ENCODE measurements at places on chromosomes 1 and 21.

GRCh38 chr1:71589005-71589404 is 508.2 kb upstream of the ZRANB2 start:
- H3K27ac ChIP-seq, result no peak overlapping the region
- DNase-seq, result no peak
- no peaks in the 10 kb centered on the region for H3K27me3 ChIP-seq
- no peaks in the 10 kb centered on the region for H3K36me3 ChIP-seq

DNA sequence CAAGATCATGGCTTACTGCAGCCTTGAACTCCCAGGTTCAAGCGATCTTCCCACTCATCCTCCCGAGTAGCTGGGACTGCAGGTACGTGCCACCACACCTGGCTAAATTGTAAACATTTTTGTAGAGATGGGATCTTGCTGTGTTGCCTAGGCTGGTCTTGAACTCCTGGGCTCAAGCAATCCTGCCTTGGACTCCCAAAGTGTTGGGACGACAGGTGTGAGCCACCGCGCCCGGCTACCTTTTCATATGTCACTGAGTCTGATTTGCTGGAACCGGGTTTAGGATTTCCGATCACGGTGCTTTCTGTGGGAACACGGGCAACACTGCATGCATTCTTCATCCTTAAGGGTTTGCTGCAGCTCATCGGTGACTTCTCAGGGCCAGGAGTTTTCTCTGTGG is 32.2 kb upstream of the PCBP3 start:
- no peak overlapping the region for H3K4me3 ChIP-seq
- H3K4me1 ChIP-seq, result peaks cover 2% of the 10 kb centered on the region
- H3K36me3 ChIP-seq, result no peaks in the 10 kb centered on the region
- no peaks in the 10 kb centered on the region for H3K27me3 ChIP-seq

- no peak for DNase-seq
- H3K4me1 ChIP-seq, result peaks cover 28% of the 10 kb centered on the region
- H3K4me3 ChIP-seq, result no peak overlapping the region
- H3K27me3 ChIP-seq, result no peaks in the 10 kb centered on the region
- peak overlapping the region; percentile 78 for H3K27ac ChIP-seq
- no peaks in the 10 kb centered on the region for H3K36me3 ChIP-seq
Observed at GRCh38 chr1:15177710-15178166, 24.2 kb downstream of the TMEM51 start.

DNA sequence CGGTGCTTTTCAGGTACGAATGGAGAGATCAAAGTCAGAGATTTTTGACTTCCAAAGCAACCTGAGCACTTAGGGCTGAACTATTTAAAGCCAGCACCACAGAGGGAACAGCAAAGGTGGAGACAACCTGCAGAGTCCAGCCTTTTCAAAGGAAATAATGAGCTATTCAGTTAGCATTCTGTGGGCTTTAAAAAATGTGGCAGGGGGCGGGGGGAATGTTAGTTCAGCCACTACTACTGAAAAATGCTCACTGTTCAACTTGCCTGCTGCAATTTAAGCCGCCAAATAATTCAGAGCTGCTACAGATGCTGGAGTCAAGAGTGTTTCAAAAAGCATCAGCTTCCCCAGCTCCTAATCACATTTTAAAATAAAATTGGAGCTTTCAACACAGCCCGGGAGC is 473.3 kb upstream of the PLXNA2 start:
- no peak overlapping the region for H3K27ac ChIP-seq
- H3K4me1 ChIP-seq, result no peaks in the 10 kb centered on the region
- DNase-seq, result no peak
- H3K27me3 ChIP-seq, result no peaks in the 10 kb centered on the region
- no peaks in the 10 kb centered on the region for H3K36me3 ChIP-seq

- H3K4me1 ChIP-seq, result no peaks in the 10 kb centered on the region
- no peak for DNase-seq
- H3K4me3 ChIP-seq, result no peak overlapping the region
- peaks cover 14% of the 10 kb centered on the region for H3K27me3 ChIP-seq
- no peaks in the 10 kb centered on the region for H3K36me3 ChIP-seq
Observed at GRCh38 chr1:212254853-212255363, 30.3 kb upstream of the PPP2R5A start.

- no peaks in the 10 kb centered on the region for H3K4me1 ChIP-seq
- H3K27me3 ChIP-seq, result no peaks in the 10 kb centered on the region
- DNase-seq, result no peak
- no peak overlapping the region for H3K4me3 ChIP-seq
- H3K36me3 ChIP-seq, result no peaks in the 10 kb centered on the region
Observed at GRCh38 chr1:147478521-147478920, 62.8 kb upstream of the BCL9 start.

- H3K36me3 ChIP-seq, result no peaks in the 10 kb centered on the region
- no peaks in the 10 kb centered on the region for H3K27me3 ChIP-seq
Observed at GRCh38 chr1:46942086-46942485, 810 bp upstream of the CYP4A11 start.

- H3K27me3 ChIP-seq, result no peaks in the 10 kb centered on the region
- DNase-seq, result peak; percentile 81
- no peak overlapping the region for H3K4me3 ChIP-seq
- H3K4me1 ChIP-seq, result no peaks in the 10 kb centered on the region
- H3K36me3 ChIP-seq, result no peaks in the 10 kb centered on the region
Observed at GRCh38 chr1:100188617-100189016, 10.6 kb upstream of the LRRC39 start.

DNA sequence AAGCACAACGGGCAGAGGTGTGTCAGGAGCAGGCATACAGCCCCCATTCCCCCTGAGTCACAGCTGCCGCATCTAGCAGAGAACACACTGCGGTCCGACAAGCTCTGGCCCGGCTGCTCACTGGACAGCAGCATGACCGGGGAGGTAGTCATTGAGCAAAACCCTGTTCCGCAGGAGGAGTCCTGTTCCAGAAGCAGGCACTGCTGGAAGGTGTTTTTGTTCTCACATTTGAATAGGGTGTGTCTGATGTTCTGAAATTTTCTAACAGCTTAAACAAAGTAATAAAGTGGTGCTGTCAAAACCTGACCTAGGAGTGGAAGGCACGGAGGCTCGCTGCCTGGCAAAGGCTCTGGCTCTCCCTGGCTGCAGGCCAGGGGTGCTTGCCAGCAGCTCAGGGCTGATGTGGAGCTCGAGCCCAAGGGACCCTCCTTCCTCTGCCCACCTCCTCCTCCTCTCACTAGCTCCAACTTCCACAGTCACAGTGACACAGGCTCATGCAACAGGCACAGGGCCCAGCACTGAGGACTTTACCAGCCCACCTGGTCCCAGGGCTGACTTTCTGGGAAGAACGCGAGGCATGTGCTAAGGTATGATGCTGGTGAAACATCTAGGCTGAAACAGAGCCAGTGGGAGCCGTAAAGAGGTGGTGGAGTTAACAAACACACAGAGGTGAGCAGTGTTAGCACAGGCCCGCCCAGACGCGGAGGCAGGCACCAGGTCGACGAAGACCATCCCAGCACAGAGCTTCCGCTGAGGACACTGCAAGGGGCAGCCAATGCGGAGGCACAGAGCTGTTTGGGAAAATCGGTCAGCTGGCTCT is 118.6 kb upstream of the IFFO2 start:
- peak; percentile 53 for DNase-seq
- H3K36me3 ChIP-seq, result peaks cover 50% of the 10 kb centered on the region
- no peaks in the 10 kb centered on the region for H3K27me3 ChIP-seq
- H3K27ac ChIP-seq, result no peak overlapping the region

- no peaks in the 10 kb centered on the region for H3K36me3 ChIP-seq
- no peaks in the 10 kb centered on the region for H3K4me1 ChIP-seq
- no peak for DNase-seq
- no peak overlapping the region for H3K4me3 ChIP-seq
Observed at GRCh38 chr1:75514270-75514669, 96.6 kb downstream of the SLC44A5 start.

- H3K4me1 ChIP-seq, result no peaks in the 10 kb centered on the region
- H3K4me3 ChIP-seq, result no peak overlapping the region
- no peaks in the 10 kb centered on the region for H3K36me3 ChIP-seq
Observed at GRCh38 chr21:36509973-36510664, 30.2 kb upstream of the CLDN14 start.
